NCI-H2171 treated with DMSO at 0.1 percent for 48 hours (cell line): ENCODE measurements at places on chromosomes 4 and X.

GRCh38 chr4:87029356-87029755 lies 94.5 kb downstream of the AFF1 start:
- no peak for DNase-seq

GRCh38 chrX:8405631-8406030 lies 59.0 kb upstream of the VCX3B start:
- no peak for DNase-seq

GRCh38 chr4:3041192-3042142 lies 32.9 kb downstream of the HTT-AS start:
- peak; percentile 2 for DNase-seq

- DNase-seq: no peak
These were observed 47.5 kb upstream of the FAM120C start for GRCh38 chrX:54230435-54231148.
